ENCODE measurements at places on chromosomes 16 and 17. TPM values are rescaled to one million over a fixed set of nuclear protein-coding genes. Genes with fewer than 3 reads are reported as not detected.

The TMEM92 gene
- total RNA-seq: 1.8 TPM

The CA7 gene
- total RNA-seq: 0.70 TPM

The ABCC12 gene
- total RNA-seq: not detected

The CCR7 gene
- total RNA-seq: not detected

The HP gene
- total RNA-seq: not detected

The TNFRSF17 gene
- not detected for total RNA-seq

The CES1 gene
- 2.1 TPM for total RNA-seq

DNA sequence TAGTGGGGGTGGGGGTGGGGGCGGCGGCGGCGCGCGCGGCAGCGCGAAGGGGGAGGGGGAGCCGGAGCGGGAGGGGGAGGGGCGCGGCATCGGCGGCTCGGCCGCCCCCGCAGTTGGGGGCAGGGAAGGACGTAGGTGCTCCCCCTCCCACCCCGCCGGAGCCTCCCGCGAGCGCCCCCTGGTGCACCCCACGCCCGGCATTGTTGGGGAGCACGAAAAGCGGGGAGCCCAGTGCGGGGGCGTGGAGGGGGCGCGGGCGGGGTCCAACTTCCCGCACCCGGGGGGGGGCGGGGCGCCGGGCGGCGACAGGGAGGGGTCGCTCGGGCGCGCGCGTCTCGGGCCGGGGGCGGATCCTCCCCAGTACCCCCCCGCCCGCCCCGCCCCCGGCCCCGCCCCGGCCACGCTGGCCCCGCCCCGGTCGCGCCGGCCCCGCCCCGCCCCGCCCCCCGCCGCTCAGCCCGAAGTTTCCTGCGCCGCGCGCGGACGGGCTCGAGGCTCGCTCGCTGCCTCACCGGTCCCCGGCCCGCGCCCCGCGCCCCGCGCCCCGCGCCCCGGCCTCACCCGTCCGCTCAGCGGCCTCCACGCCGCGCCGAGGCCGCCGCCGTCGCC, at the start of gene CACNA1H:
Gene CACNA1H, plus strand, starts transcription at position 456 of the 609 bp plus-strand sequence. CDS start 632 bp downstream, outside the sequence.
- H3K36me3 ChIP-seq: no peaks in the 10 kb centered on the region
- H3K27ac ChIP-seq: no peak within 1 kb of the TSS
- H3K4me1 ChIP-seq: peaks cover 6% of the 10 kb centered on the region

GRCh38 chr17:68288804-68289203, 2.1 kb downstream of the SLC16A6 start:
- no peak overlapping the region for H3K27ac ChIP-seq
- H3K4me1 ChIP-seq: peaks cover 11% of the 10 kb centered on the region
- peak overlapping the region; percentile 54 for H3K4me3 ChIP-seq
- DNase-seq: no peak
- no peaks in the 10 kb centered on the region for H3K36me3 ChIP-seq

DNA sequence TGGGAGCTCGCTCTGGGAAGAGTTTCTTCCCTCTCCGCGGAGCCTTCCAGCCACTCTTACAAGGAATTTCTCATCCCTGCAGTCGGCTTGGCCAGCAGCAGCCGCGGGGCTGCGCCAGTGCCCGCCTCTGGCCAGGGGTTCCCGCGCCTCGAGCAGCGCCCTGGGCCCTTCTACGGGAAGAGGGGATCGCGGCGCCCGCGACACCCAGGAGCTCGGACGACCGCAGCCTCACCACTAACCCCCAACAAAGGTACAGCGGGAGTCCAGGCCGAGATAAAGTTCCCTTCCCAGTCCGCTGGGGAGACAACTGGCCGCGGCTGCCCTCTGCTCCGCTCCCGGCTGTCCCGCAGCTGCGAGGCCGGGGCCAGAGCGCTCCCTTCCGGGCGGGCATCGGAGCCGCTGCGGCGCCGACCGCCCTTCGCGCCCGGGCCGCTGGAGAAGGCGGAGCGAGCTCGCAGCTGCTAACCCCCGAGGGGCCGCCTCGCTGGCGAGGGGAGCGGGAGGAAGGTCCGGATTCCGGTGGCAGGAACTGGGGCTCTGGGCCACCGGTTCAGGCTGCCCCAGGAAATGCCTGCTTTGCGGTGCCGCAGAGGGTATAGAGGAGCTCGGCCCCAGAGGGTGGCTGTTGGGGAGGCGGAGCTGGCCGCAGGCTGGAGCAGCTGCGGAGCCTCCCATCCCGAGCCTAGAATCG, 3.6 kb upstream of the HS3ST3B1 start:
- peak; percentile 79 for DNase-seq
- peaks cover 83% of the 10 kb centered on the region for H3K27me3 ChIP-seq
- peak overlapping the region; percentile 63 for H3K27ac ChIP-seq
- H3K4me1 ChIP-seq: peaks cover 23% of the 10 kb centered on the region

DNA sequence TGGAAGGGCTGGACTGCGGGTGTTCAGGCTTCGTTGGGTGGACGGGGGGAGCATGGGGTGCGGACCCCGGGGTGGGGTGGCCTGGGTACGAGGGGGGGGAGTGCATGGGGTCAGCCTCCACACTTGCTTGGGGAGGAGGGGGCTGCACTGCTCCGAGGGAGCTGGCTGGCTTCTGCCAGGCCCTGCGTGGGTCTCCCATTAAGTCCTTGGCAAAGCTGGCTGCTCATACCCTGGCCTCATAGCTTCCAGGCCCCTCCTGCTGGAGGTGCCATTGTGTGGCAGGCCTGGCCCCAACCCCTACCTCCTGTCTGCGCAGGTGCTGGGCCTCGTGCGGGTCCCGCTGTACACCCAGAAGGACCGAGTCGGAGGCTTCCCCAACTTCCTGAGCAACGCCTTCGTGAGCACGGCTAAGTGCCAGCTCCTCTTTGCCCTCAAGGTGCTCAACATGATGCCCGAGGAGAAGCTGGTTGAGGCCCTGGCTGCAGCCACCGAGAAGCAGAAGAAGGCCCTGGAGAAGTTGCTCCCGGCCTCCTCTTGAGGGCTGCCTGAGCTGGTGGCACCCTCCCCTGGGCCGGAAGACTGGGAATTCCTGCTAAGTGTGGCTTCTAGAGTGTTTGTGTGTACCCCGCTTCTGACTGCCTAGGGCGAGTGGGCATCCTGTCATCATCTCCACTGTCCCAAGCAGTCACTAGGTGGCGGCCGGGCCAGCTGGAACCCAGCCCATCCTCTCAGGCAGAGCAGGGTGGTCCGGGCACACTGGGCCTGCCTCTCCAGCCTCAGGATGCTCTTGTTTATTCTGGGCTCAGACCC, 1.5 kb downstream of the NUDT16L1 start:
- H3K36me3 ChIP-seq: no peaks in the 10 kb centered on the region
- H3K4me1 ChIP-seq: no peaks in the 10 kb centered on the region
- no peaks in the 10 kb centered on the region for H3K27me3 ChIP-seq
- DNase-seq: no peak

DNA sequence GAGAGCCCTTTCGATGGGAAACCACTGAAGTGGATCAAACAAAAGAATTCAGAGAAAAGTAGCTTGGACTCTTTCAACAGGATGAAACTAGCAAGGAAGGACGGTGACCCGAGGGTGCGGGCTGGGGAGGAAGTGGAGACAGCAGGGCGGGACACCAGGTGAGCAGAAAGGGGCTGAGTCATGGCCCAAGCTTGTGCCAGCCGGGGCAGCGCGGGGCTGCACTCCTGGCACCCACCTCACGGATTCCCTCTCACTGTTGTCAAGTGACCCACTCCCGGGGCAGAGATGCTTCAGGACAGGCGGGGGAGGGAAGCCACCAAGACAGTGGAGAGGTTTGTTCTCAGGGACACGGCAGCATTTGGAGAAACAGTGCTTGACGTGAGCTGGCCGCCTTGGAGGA, 10.7 kb upstream of the RNF222 start:
- H3K27ac ChIP-seq: no peak overlapping the region
- no peak overlapping the region for H3K4me3 ChIP-seq
- no peak for DNase-seq
- H3K36me3 ChIP-seq: no peaks in the 10 kb centered on the region
- peaks cover 5% of the 10 kb centered on the region for H3K4me1 ChIP-seq

DNA sequence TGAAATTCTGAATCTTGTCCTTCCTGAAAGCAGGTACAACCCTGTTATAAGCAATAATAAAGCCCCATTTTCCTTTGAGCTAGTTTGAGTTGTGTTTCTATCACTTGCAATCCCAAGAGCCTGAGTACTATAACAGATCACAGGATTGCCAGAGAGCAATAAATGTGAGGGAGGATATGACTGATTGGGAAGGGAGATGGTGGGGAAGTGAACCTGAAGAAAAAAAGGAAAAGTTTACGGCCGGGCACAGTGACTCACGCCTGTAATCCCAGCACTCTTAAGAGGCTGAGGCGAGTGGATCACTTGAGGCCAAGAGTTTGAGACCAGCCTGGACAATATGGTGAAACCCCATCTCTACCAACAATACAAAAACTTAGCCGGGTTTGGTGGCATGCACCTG, 80.4 kb downstream of the COX10 start:
- no peaks in the 10 kb centered on the region for H3K27me3 ChIP-seq
- peaks cover 5% of the 10 kb centered on the region for H3K4me1 ChIP-seq
- no peak for DNase-seq
- peaks cover 5% of the 10 kb centered on the region for H3K36me3 ChIP-seq
- H3K4me3 ChIP-seq: no peak overlapping the region

- H3K27me3 ChIP-seq: peaks cover 17% of the 10 kb centered on the region
- no peak overlapping the region for H3K4me3 ChIP-seq
- H3K4me1 ChIP-seq: peaks cover 9% of the 10 kb centered on the region
- no peaks in the 10 kb centered on the region for H3K36me3 ChIP-seq
- H3K27ac ChIP-seq: no peak overlapping the region
These were observed 2.8 kb upstream of the KSR1 start for GRCh38 chr17:27453471-27453870.

DNA sequence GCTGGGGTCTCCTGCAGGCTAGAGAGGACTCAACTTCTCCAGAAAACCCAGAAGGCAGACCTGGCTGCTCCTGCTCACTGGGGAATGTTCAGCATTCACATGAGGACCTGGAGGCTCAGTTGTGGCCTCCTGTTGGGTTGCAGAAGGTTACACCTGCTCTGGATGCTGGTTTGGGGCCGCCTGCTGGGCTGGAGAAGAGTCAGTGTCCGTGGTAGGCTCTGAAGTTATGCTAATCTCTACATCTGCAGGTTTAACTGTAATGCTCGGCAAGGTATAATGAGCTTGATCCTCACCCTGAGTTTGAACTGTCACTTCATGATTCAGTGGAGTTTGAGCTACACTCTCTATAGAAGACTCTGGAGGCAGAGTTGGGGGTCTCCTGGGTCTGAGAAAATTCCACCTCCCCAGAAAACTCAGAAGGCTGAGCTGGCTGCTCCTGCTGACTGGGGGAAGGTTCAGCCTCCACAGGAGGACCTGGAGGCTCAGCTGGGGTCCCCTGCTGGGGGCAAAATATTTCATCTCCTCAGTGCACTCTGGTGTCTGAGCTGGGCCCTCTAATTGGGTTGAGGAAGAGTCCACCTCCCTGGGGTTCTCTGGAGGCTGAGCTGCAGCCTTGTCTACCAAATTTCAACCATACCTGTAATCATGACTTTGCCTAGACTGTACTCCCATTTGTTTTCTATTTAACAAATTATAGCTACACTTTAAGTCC, 23.5 kb downstream of the RDM1 start:
- H3K36me3 ChIP-seq: no peaks in the 10 kb centered on the region
- H3K4me3 ChIP-seq: no peak overlapping the region
- no peak overlapping the region for H3K27ac ChIP-seq
- no peak for DNase-seq
- no peaks in the 10 kb centered on the region for H3K27me3 ChIP-seq

- no peak overlapping the region for H3K4me3 ChIP-seq
- H3K27me3 ChIP-seq: peaks cover 6% of the 10 kb centered on the region
- peaks cover 16% of the 10 kb centered on the region for H3K4me1 ChIP-seq
- H3K27ac ChIP-seq: no peak overlapping the region
- no peaks in the 10 kb centered on the region for H3K36me3 ChIP-seq
- no peak for DNase-seq
These were observed 184.4 kb upstream of the HS3ST3A1 start for GRCh38 chr17:13785981-13786598.

DNA sequence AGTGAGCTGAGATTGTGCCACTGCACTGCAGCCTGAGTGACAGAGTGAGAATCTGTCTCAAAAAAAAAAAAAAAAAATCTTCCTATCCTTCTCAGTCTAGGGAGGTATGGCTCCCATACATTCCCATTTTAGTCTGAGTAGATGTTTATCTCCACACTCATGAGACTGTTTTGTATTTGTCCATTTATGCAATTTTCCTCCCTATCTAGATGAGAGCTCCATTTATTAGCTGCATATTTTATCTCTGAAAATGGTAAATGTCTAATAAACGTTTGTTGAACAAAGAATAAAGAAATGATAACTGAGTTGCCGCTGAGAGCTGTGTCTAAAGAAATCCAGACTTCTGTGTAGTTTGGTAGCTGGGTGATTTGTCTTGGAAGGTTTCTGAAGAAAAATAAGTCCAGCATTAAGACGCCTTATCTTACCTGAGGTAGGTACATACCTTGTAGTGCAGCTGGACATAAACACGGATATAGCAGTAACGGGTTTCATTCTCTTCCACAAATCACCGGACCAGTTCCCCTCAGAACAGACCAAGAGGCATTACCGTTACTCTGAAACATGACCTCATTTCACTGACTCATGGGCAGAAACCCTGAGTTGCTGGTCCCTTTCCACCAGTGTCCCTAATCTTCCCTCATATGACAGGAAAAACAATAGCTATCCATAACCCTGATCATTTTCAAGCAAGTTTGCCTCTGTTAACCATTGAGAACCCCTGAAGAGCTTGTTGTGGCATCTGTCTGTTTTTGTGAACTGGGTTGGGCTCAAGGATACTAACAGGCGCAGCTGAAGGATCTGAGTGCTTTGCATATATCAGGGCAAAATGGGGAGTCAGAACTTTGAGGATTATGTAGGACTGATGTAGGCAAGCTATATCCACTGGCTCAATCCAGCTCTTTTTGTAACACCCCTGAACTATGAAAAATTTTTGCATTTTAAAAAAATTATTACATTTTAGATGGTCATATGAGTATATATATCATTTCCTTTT, 177.4 kb upstream of the XYLT1 start:
- no peaks in the 10 kb centered on the region for H3K36me3 ChIP-seq
- H3K4me1 ChIP-seq: peaks cover 15% of the 10 kb centered on the region
- no peak overlapping the region for H3K27ac ChIP-seq
- H3K27me3 ChIP-seq: peaks cover 5% of the 10 kb centered on the region
- no peak for DNase-seq

DNA sequence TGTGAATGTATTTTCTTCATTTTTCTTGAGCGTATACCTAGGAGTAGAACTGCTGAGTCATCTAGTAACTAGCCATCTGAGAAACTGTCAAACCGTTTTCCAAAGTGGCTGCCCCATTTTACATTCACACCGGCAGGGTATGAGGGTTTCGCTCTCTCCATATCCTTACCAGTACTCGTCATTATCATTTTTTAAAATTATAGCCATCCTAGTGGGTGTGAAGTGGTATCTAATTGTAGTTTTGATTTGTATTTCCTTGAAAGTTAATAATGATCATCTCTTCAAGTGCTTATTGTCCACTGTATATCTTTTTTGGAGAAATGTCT, 6.0 kb downstream of the RNF157 start:
- H3K4me1 ChIP-seq: peaks cover 13% of the 10 kb centered on the region
- no peak for DNase-seq
- H3K27me3 ChIP-seq: peaks cover 3% of the 10 kb centered on the region
- no peaks in the 10 kb centered on the region for H3K36me3 ChIP-seq
- H3K4me3 ChIP-seq: no peak overlapping the region
- no peak overlapping the region for H3K27ac ChIP-seq

Data from type B pancreatic cell (in vitro differentiated cells).